ENCODE measurements at places on chromosomes 7 and 10.

DNA sequence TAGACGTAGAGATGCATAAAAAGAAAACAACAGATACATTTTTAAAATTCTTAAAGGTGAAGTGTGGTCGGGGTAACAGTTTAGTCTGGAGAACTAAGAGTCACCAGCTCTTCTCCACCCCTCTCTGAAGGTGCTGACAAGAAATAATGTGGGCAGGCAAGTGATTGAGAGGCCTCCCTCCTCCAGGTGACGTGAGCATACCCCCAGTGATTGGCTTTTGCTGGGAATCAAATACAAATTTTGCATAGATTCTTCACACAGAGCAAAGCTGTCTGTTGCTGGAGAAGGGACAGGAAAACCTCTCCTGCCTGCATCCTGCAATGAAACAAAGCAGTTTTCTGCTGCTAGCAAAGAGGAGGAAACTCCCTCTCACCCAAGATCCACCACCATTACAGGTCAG, 115.0 kb downstream of the DGKB start:
- no peak for DNase-seq

GRCh38 chr10:80894797-80895467, 357.2 kb downstream of the SH2D4B start:
- DNase-seq, result no peak

DNA sequence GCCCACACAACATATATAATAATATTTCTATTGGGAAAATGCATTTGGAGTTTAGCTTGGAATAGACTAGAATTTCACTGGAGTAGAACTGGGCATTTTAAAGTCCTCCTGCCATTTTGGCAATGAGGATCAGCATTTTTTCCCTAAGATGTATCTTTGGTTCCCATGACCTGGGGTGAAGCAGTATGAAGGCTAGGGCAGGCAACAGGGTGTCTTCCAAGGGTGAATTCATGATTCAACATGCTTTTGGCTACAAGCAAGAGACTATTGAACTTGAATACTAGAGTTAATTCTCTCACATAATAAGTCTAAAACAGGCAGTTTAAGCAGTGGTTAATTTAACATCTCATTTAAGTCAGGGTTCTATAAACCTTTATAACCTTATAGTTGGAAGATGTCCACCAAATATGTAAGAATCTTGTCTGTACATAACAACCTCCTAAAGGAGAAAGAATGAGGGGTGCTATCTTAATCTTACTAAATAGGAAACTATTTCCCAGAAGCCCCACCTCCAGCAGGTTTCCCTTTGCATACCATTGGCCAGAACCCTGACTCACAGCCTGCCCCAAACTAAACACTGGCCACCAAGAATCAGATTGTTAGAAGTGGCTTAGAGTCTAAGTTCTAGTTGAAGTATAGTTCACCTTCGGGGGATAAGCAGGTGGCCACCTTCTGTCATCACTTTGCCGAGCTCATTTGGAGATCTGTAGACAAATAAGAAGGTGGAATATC, 96.0 kb upstream of the PRPS1L1 start:
- DNase-seq, result no peak

- no peak for DNase-seq
These were observed 81.4 kb upstream of the GJD4 start for GRCh38 chr10:35523670-35524225.

GRCh38 chr10:42960491-42960990, 116.3 kb upstream of the RET start:
- no peak for DNase-seq

DNA sequence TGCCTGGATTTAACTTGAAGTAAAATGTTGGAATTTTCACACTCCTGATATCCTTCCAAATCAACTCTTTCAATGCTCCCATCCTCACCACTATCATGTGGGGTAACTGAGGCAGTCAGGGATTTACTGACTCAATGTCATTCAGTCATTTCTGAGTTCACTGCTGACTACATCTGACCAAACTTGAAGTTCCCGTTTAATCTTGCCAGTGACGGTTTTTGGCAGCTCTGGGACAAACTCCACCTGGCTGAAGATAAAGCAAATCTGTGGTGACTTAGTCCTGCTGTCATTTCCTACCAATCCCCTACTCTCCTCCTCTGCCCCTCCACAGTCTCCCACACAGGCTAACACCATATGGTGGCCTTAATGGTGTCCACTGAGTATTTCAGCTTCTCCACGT, 22.7 kb upstream of the ACSM6 start:
- DNase-seq, result no peak

DNA sequence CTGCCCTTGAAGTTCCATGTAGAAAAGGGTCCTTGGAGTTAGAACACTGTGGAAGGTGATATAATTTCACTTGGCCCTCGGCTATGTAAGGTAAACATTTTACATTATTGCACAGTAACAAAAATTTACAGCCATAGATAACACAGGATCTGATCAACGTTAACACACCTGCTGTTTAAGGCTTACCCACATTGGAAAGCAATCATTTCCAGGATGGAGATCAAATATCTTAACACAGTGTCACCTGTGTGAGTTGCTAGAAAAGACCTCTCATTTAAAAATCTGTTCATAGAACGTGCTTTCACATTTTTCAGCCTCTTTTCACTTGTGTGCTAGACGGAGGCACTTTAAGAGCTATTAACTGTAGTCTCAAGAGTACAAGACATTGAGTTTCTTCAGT, 1.9 kb downstream of the TMEM229A start:
- no peak for DNase-seq

DNA sequence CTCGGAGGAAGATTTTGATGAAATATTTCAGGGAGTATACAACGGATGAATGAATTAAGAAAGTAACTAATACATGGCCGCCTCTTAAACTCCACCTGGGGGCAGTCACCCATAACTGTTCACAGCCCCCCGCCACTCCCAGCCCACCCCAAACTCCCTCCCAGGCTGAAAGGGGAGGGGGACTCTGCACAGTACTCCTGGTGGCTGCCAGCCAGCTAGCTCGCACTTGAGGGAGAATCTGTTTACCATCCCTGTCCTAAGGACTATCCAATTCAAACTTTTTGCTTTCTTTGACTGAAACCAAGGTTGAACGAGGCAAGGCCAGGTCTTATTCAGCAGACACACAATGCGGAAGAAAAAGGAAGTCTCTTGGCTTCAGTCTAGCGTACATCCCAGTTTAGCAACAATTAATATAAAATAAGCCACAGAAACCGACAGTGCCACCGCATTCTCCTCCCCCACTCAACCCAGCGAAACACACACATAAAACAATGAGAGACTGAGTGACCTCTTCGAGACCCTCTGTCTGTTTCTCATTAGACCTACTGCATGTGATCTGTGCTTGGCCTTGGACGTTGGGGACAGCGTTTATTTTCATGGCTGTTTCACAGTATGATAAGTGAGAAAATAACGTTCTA, 219.5 kb downstream of the GLI3 start:
- no peak for DNase-seq

DNA sequence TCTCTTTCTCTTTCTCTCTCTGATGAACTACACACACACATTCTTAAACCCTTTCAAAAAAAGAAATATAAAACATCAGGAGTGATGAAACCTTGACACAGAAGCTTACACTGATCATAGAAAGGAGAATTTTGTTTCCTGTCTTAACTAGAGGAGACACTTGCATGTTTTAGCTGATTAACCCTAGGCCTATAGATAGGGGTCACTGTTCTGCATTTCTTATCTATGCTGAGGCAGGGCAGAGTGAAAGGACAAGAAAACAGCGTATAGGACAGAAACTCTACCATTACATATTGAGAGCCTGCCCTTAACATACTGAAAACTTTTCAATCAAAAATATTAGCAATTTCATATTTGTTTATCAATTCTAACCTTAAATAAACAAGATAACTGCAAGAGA, 680.6 kb upstream of the MBL2 start:
- DNase-seq, result no peak

DNA sequence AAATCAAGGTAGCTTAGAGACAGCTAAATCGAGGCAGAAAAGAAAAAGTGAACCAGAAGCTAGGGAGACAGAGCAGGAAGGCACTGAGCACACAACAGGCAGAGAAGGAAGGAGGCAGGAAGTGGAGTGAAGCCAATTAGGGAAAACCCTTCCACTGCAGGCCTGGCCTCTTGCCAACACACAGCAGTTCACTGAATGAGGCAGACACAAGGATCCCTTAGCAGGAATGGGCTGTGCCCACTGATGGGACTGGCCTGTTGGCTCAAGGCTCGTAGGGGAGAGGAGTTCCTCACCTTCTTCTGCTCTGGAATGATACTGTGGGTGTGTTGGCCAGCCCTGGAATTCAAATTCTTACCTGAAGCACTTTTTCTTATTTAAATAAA, 220.3 kb upstream of the STK17A start:
- peak; percentile 44 for DNase-seq

DNA sequence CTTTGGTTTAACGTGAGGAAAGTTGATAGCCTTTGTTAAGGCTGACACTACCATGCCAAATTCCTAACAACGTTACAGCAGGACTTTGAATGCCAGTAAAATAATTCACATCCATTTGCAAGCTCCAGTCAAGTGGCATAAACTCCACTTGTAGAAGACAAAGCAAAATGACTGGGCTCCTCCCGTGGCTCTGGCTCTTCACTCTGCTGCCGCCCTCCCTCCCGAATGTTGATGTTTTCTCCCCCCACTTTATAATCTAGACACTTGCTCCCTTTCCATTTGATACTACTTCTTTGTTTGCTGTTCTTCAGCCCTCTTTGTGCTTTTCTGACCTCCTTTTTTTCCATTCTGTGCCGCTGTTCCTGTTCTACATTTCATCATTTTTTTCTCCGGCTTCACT, 22.8 kb upstream of the ITGB8 start:
- peak; percentile 52 for DNase-seq

DNA sequence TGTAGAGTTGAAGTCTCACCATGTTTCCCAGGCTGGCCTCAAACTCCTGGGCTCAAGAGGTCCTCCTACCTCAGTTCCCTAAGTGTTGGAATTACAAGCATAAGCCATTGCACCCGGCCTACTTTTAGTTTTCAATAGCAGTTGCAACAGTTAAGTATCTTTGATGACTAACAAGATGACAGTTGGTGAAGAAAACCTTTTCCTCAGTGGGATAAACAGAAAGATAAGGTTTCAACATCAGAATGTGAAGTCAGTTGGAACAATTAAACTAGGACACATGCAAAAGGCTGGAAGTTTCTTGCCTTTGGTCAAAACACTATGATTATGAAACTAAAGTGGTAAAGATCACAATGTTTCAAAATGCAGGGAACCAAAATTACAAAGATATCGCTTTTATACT, 169.2 kb downstream of the ZNF438 start:
- DNase-seq, result no peak

- DNase-seq, result no peak
These were observed 47.7 kb downstream of the LRRC20 start for GRCh38 chr10:70334526-70335245.

DNA sequence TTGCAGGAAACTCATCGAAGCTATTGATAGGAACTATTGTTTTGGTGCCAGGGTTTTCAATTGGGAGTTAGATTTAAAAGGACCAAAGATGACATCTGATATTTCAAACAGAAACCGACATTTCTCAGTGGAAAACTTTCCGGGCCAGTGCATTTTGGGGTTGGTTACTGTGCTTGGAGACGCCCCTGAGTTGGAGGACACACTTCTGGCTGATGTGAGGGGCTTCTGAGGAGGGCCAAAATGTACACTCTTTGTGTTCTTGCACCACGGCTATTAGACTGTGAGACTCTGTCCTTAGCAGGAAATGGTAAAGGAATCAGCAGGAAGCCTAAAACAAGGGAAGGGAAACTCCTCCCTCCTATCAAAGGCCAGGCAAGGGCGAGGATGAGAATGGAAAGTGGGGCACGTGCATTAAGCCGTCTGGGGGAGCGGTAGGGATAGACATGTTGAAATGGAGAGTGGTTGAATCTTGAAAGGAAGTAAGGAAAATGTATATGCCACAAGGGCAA, 1.8 kb upstream of the SRGN start:
- DNase-seq, result no peak

DNA sequence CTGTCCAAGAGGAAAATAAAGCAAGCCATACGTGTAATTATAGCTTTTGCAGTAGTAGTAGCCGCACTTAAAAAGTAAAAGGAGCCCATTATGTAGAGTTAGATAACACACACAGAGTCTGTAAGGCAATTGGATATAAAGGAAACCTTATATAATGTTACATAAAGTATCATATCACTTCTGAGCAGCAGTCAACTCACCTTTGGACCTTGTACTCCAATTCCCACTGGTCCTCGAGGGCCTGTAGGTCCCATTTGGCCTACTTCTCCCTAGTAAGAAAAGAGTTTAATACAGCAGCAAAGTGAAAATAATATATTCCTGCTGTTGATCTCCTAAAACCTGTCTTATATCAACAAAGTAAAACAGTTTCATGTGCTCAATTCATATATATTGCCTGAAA, 83.6 kb downstream of the COL28A1 start:
- no peak for DNase-seq

DNA sequence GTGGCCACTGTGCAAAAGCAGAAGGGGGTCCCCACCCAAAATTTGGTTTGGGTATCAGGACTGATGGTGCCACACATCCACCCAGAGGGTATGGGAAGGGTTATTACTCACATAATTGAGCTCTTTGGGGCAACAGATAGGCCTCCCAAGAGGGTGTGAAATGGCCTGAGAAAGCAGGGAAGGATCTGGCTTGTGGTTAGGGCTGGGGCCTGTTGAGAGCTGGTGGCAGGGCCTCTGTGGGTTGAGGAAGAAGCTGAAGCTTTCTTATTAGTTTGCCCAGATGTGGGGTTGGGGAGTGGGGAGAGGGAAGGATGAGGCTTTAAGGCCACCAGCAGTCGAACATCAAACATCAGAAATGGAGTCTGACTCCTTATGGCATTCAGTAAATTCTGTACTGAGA, 18.3 kb upstream of the MKI67 start:
- no peak for DNase-seq

- no peak for DNase-seq
These were observed 6.3 kb upstream of the VSIR start for GRCh38 chr10:71779641-71780040.

DNA sequence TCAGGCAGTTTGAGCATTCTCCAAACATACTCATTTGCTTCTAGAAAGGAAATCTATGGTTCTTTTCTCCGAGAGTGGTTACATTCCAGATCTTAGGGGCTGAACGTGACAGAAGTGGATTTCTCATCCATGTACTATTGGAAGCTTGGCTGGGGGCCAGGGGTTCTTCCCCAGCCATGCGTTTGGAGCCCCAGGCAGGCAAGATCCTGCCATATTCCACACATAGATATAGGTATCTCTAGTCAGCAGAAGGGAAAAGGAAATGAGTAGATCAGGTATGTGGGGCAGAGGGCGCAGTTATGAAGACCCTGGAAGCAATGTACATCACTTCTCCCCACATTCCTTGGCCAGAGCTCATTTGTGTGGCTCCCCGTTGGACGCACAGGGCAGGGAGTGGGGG, 299.8 kb downstream of the CCDC3 start:
- DNase-seq, result no peak

DNA sequence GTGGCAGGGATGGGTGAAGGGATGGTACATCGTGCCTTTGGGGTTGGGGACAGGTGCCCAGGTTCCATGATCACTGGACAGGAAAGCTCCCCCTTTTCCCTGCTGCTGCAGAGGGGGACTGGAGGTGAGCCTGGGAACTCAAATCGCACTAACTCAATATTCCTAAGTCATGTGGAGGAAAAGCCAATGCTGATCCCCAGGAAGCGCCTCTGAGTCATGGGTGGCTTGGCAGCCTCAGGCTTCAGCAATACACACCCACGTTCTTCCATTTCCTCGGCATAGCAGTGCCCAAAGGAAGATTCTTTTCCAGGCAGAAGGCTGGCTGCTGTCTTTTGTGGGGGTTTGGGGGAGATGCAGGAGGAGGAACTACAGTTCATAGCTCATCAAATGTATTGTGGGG, 165.8 kb downstream of the CCDC3 start:
- DNase-seq, result no peak

GRCh38 chr10:130015075-130015695, 51.1 kb upstream of the EBF3 start:
- no peak for DNase-seq
